Central memory CD8-positive, alpha-beta T cell (primary cell): ENCODE measurements at places on chromosomes 5 and 9.

DNA sequence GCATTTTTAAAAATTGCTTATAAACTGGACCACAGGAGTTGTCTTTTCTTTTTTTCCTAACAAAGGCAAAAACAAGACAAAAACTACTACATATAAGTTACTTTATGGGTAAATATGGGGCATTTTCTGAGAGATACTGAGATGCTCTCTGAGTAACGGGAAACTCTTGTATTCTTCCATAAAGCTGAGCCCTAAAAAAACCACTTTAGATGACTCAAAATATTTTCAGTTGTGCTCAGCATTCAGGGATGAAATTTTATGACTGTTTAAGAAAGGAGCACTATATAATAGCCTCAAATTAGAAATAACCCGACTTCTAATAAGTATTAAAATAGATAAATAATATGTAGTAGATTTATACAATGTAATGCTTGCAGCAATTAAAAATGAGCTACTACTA is 644.5 kb downstream of the KCTD16 start:
- DNase-seq = no peak

DNA sequence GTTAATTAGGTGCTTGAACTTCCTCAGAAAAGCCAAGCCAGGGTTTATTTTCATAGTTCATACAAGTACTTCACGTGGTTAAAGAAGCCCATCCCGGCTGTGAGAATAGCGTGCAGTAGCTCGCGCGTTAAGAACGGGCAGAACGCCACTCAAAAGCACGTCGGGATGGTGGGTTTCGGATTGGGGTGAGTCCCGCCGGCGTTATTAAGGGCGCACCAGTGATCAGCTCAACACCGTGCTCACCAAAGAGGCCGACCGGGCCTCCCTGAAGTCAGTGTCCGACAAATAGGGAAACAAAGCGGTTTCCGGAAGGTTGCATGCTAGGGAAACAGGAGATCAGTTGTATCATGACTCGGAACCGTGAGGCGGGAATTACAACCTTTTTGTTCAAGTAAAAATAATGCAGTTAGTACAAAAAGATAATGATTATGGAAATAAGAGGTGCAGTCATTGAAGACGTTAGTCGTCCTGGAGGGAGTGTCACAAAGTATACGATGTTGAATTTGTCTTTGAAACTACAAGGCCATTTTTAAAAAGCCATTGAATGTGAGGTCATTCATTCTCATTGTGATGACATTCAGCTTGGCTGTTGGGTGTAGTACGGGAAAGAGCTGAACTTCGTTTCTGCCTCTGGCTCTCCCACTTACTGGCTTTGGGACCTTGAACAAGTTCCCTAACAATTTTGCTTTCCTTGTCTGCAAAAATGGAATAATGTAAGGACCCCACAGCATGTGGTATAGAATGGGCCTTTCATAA is 992 bp downstream of the SETD9 start:
- no peak for DNase-seq

DNA sequence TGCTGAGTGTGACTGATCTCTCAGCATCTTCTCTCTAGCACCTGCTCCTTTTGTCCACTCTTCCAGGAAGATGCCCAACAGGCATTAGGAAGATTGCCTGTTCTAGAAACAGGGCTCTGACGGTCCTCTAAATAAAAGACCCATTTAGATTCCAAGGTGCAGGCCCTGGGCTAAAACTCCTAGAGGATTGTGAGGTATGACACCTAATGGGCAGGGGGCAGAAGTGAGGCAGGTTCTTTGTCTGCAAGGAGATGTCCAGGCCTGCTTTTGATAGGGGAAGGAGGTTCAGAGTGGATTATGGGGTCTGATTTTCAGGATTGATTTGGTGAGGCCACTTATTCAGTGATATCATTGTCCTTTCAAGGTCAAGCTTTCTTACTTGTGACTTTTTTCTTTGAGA is 140.8 kb upstream of the TRPC7 start:
- DNase-seq = no peak

- no peak for DNase-seq
These were observed 26.6 kb upstream of the OBP2B start for GRCh38 chr9:133235549-133236222.

DNA sequence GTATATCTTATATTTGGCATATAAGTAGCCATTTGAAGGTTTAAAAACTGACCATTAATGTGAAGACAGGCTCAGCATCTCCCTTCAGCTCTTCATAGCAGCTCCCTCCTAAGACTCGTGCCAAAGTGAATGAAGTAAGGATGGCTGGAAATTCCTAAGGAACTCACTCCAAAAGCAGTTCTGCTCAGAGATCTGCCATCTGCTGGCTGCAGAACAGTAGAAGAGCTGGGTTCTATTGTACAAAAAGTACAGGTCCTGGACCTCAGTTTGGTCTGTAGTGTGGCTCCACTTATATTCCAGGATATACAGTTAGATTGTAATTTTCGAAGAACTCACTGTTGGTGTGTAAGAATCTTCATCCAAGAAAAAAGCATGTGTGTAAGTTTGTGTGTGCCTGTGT is 104.9 kb upstream of the RUSC2 start:
- no peak for DNase-seq

DNA sequence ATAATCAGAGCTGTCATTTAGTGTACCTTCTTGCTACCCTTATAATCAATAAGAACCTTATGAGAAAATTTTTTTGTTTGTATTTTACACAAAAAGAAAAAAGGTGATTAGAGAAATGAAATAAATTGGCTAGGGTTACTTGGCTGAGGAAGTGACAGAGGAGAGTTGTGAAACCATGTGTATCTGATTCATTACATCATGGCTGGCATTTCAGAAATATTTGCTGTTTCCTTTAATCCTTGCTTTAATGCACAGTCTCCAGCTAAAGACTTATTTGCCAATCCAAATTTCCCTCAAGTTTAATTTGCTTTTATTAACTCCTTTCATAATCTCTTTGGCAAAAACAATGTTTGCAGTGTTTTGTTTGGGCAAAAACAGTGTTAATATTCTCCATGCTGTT is 543.1 kb downstream of the KIF4B start:
- no peak for DNase-seq
